Astrocyte of the spinal cord (primary cell): ENCODE measurements at places on chromosomes 3 and 15.

DNA sequence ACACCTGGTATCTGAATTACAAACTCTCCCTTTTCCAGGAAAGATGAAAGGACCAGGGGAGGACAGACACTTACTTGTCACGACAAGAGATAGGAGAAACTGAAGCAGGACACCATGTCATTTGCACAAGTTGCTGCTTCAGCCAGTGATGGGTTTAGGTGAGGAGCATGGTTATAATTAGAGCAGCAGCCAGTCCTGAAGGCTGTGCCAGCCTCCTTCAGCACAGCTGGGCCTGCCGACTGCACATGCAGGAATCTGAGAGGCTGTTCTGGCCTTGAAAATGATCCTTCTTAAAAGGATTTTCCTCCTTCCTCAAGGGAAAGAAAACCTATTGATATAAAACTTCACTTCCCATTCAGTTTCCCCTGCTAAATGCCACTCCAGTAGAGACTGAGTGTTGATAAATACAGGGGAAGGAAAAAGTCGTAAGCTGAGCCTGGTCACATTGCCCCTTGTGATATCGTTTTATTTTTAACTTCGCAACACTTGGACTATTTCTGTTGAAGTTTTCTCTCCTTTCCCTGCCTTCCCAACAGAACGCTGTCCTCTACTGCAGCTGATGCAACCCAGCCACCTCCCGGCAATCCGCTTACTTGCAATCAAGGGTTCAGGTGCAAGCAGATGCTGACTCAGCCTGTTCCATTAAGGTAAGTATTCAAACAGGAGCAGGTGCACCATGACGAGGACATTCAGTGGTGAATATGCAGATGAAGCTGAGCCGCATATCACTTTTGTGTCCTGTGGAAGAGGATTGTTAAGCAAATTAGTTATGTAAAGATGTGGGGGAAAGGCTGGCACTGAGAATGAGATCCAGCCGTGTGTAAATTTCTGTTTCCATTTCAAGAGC lies at the start of gene FBXO40:
Gene FBXO40 (plus strand): TSS at position 524 of the 847 bp plus-strand sequence. CDS start 27,197 bp downstream, outside the sequence.
- DNase-seq: no peak

DNA sequence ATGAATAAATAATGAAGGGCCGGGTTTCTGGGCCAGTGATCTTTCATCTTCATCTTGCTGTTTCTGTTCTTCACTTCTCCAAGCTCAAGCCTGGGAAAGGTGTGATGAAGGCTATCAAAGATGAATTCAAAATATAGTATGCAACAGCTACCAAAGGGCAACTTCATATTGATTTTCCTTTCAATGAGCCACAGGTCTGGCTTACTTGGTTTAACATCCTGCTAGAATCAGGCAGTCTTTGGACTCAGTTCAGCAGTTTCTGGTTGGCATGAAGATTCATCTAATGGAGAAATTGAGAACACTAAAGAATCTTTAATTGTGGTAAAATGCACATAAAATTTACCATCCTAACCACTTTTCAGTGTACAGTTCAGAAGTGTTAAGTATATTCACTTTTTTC lies 43.3 kb downstream of the NFKBIZ start:
- no peak for DNase-seq

DNA sequence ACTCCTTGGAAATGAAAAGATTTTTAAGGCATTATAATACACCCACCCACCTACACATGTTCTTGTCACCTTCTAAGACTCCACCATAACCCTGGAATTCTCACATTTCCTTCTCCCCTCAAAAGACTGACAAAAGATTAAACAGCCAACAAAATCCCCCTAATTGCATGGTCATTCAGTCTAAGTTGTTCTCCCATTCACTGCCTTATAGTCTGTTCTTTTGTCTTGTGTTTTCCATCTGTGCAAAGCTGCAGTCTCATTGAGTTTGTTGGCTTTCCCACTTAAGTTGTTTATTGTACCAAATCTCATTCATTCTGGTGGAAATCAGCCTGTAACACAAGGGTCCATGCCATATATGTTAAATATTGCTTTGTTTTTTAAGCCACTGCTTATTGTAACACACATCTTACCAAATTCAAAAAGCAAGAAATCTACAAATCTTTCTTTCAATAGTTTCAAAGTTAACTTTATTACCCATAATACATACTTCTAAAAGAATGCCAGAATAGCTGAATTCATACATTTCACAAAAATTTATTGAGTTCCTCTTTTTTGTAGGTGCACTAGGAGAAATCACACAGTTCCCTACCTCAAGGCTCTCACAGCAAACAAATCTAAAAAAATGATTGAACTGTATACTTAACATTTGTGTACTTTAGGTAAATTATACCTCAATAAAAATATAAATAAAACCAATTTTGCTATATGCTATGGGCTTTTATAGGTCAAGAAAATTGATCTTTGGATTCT lies 2.4 kb upstream of the RCN2 start:
- no peak for DNase-seq

GRCh38 chr15:63461230-63461985 lies 43.0 kb upstream of the USP3 start:
- peak; percentile 50 for DNase-seq

- DNase-seq: no peak
These were observed 550.2 kb downstream of the ZBBX start for GRCh38 chr3:166829896-166830295.

DNA sequence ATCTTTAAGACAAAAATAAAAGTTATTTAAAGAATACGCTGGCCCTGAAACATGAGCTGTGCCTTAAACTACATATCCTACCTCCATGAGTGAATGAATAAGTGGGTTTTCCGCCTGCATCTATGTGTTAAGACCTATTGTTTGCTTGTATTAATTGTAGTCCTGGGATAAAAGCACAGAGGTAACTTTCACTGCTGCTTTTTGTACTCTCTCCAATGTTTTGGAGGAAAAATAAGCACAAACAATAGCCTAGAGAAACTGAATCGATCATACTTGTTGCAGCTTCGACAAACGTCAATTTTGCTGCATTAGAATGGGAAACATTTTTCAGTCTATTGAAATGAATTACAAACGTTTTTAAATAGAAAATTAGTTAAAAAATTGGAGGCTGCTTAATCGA lies 1.3 kb upstream of the CTNNB1 start:
- no peak for DNase-seq

DNA sequence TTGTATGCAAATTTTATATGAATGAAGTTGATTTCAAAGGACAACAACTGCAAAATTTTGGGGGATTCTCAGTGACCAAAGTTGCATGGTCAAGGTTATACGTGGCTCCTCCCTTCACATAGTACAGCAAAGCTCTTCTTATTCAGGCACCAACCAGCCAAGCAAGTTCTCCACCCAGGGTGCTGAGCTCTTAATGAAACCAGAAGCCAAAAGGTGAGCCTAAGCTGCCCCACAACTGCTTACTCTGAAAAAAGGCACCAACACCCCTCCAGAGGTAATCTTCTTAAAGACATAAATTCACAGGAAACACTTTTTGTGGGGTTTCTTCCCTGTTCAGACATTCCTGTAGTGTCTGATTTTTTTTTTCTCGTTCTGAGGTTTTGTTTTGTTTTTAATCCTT lies 106.1 kb upstream of the GMNC start:
- DNase-seq: no peak

- DNase-seq: no peak
These were observed 11.8 kb upstream of the ABHD10 start for GRCh38 chr3:111967068-111967467.

- DNase-seq: peak; percentile 54
These were observed 257.2 kb downstream of the NFKBIZ start for GRCh38 chr3:102106416-102107097.

GRCh38 chr3:194577986-194578905 lies 55.0 kb downstream of the TMEM44 start:
- peak; percentile 93 for DNase-seq

GRCh38 chr15:73394782-73395181 lies 26.0 kb upstream of the HCN4 start:
- no peak for DNase-seq

DNA sequence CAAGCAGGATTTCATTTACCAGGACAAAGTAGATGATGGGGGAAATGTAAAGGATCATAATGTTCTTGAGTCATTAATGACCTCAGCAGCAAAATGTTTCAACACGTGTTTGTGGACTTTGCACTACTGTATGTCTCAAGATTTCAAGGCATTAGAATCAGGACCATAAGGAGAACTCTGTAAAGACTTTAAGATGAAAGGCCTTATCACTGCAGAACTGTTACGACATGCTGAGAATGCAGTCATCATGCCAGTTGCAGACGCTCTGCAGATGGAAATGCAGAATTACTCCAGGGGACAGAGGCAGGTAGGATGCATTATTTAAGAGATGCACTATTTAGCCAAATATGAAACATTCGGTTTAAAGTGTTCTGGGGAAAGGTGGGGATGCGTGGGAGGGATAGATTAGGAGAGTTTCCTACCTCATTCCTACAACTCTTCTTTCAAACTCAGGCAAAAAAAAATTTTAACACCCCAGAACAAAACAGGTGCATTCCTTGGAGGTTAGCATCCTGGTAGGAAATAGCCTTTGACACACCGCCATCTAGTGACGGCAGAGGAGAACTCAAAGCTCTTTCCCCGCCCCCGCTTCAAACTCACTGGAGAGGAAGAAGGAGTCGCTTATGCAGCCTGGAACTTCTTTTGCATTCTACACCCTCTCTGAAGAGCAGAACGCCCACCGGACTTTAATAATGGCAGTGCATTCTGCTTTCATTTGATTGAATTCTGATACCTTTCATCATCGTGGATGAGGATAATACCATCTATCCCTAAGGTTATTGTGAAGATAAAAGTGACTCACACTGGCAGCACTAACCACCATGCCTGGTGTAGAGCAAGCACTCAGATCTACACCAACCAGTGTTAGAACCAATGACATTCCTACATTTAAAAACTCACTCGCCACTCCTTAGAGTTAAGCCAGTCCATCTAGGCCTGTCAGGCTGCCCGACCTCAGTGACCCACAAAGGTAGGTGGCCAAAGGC lies 43.1 kb upstream of the TOPAZ1 start:
- peak; percentile 73 for DNase-seq

- DNase-seq: no peak
These were observed 40.3 kb upstream of the TSEN2 start for GRCh38 chr3:12443781-12444522.
